Subcutaneous adipose tissue (tissue), 4 donors: ENCODE measurements at places on chromosomes 1 and 21. TPM values are rescaled to one million over a fixed set of nuclear protein-coding genes. Genes with fewer than 3 reads are reported as not detected.

Gene FCRLA
- not detected for total RNA-seq

Gene SPRR2E
- total RNA-seq, result not detected

Gene GUCA2B
- total RNA-seq, result not detected

Gene BACH1
- total RNA-seq, result 30.9 TPM

Gene S100PBP
- 36.6 TPM for total RNA-seq

Gene HUNK
- total RNA-seq, result 0.16 TPM

Gene TBX19
- total RNA-seq, result 4.2 TPM

Gene PWP2
- 3.9 TPM for total RNA-seq

Gene BTBD19
- 1.8 TPM for total RNA-seq

Gene MROH9
- not detected for total RNA-seq

Gene HTR6
- not detected for total RNA-seq

Gene OTUD3
- 5.5 TPM for total RNA-seq

Gene TMEM269
- total RNA-seq, result not detected

Gene KCNK2
- 0.33 TPM for total RNA-seq

Gene TFAP2E
- total RNA-seq, result not detected

Gene TNNI3K
- total RNA-seq, result 7.0 TPM

Gene TEDDM1
- total RNA-seq, result not detected

Gene GRIK3
- total RNA-seq, result not detected

Gene ANKRD35
- 6.6 TPM for total RNA-seq

Gene MMP23B
- total RNA-seq, result 0.66 TPM

Gene OR6K2
- total RNA-seq, result not detected

Gene PKP1
- 0.51 TPM for total RNA-seq
